ENCODE measurements at places on chromosomes 5 and 9.

DNA sequence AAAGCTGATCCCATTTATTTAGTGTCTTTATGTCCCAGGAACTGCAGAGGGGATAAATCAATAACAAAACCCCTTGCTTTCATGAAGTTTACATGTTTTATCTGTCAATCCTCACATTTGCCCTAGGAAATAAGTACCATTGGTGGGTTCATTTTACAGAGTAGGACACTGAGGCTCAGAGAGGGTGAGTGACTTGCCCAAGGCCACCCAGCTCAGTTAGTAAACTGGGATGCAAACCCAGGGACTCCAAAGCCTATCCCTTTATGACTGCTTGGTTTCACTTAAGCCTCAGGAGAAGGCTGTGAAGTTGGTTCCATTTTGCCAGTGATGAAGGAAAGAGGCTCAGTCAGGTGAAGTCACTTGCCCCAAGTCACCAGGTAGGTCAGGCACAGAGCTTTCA lies 51.9 kb downstream of the SMIM23 start:
- DNase-seq: no peak

DNA sequence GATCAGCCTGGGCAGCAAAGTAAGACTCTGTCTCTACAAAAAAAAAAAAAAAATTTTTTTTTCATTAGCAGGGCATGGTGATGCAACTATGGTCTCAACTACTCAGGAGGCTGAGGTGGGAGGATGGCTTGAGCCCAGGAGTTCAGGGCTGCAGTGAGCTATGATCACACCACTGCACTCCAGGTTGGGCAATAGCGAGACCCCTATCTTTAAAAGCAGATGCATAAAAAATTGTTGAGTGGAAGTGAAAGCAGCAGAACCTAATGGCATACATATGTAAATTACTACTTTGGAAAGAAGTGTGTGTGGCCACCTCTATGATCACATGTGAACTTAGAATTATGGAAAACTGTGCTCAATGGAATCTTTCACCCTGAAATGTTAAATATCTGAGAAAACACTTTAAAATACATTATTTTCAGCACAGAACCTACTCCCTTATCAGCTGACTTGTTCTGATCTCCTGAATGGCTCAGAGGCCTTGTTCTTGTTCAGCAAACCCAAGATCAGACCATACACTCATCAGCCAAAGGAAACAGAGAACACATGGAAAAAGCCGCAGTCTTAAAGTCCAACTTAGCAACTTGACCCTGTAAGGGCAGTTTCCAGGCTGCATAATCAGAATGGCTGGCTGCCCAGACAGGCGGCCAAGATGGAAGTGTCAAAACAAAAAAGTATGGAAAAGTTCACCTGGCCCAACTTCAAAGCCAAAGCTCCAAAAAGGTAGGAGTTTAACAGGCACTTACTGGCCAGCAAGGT lies 56.5 kb downstream of the SIL1 start:
- no peak for DNase-seq

DNA sequence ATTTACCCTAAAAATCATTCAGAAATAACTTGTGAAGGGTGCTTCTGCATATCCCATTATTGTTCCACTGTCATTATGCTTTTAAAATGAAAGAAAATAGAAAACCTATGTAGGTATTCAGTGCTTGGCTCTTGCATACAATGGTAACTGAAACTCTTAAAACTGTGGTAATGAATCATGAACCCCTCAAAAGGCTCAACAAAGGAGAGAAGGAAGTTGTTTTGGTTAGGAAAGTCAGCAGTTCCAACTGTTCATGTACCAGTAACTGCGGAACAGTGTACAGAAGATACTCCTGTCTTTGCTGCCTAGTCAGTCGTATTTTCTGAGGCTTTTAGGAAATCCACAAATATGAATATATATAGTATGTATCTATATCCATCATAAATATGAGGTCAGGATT lies 96.1 kb downstream of the OSMR start:
- DNase-seq: no peak

DNA sequence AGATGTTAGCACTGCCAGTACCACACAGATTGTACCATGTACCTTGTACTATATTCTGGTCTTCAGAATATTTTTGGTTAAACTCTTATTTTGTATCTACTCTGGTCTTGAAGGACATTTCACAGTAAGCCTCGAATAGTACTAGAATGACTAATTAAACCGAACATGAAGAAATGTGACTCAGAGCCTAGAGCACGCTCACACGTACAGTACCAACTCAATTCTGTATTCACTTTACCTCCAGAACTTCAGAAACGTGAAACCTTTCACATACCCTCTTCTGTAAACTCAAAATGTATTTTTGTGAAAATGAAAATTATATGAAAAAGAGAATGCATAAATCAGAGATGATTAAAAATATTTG lies 112.8 kb downstream of the MVB12B start:
- no peak for DNase-seq

DNA sequence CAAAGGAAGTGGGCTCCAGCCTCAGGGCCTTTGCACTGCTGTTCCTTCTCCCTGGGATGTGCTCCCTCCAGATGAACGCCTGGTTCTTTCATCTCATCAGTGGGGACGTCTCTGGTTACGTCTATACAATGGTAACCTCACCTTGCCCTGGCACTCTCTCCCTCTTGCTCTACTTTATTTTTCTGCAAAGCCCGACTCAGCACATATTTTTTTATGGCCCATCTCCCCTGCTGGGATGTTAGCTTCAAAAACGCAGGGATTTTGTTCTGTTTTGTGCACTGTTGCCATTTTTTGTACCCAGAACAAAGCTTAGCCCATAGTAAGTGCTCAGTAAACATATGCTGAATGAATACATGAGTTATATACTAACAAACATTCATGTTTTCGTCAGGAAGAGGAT lies 37.5 kb downstream of the PTPN3 start:
- no peak for DNase-seq

DNA sequence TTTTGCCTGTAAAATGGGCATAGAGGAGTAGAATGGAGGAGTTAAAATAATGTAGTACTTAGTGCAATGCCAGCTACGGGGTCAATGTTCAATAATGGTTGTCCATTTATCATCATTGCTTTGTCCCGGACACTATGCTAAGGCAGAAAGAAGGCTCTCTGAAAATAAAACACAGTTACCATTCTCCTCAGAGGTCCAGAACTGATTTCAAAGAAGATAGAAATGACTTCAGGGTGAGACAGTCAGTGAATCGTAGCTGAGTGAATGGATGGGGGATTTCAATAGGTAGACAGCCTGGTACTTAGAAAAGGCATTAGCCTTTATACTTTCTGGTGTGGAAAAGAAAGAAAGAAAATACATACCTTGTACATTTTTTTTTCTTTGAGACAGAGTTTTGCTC lies 1.2 kb upstream of the AK3 start:
- no peak for DNase-seq

- no peak for DNase-seq
Observed at GRCh38 chr5:15551113-15551504, 51.1 kb downstream of the FBXL7 start.

DNA sequence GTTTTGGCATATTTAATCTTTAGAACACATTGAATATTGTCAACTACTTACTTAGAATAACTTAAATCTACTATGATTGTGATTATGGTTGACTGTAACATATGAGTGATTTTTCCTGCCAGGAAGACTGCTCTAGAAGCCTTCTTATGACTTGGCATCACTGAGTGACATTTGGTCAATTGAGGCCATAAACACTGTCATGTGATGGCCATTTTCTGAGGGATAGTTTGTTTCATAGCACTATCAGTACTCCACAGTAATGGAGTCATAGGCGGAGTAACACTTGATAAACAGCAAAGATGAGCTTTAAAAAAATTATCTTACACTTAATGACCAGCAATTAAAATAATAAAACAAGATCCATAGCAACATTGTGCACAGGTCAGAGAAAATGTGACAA lies 31.0 kb downstream of the C9orf40 start:
- no peak for DNase-seq

DNA sequence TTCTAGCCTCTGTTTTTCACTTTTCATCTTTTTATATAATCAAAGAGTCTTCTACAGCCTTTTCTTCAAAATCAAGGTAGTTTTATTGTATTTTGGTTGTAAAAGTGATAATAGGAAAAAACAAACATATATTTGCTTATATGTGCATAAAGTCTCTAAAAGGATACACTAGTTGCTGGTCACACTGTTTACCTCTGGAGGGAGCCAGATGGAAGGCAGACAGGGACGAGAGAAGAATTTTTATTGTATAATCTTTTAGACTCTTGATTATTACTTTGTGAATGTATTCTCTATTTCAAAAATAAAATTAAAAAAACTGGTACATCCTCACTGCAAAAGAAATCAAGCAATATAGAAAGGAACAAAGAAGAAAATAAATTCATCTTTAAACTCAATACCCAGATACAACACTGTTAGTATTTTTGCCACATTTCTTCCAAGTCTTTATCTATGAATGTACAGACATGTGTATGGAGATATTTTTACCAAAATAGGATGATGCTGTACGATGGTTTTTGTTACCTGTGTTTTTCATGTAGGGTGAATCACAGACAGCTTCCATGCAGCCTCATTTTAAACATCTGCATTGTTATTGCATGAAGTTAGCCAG lies 6.1 kb upstream of the RNF183 start:
- no peak for DNase-seq

- no peak for DNase-seq
Observed at GRCh38 chr9:138043061-138043410, 165.5 kb downstream of the CACNA1B start.

- no peak for DNase-seq
Observed at GRCh38 chr5:138809391-138809790, 56.2 kb downstream of the CTNNA1 start.

- no peak for DNase-seq
Observed at GRCh38 chr9:75844321-75844720, 46.2 kb upstream of the PCSK5 start.

DNA sequence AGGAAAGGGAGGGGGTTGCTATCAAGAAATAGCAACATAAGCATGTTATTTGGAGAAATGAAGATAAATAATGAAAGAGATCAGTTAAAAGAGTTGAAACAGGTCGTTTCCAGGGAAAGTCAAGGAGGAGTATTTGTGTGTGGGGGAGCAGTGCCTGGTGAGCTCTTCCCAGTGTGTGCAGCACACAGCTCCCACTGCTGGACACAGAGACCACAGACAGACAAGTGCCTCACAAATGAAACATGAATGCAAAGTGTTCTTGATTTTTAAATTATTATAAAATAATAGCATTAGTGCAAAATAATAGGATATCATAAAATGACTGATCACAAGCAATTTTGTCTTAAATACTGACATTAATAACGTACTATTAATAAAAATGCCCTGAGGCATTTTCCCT lies 40.8 kb downstream of the LIFR start:
- DNase-seq: no peak

DNA sequence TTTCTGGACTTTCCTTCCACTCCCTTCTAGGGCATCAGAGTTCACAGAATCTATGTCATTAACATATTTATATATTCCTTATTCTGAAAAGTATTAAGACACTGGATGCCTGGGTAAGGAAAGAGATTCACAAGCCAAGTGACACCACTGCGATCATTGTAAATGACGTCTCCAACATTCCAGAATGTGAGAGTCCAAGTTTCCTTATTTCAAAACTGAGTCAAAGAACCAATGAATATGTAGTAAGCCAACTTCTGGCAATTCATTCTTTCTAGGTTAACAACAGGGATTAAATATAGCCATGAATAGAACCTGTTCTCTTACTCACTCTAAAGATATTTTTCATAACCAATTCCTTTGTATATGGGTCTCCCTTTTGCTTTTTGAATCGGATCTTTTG lies 18.1 kb downstream of the RAI14 start:
- no peak for DNase-seq

DNA sequence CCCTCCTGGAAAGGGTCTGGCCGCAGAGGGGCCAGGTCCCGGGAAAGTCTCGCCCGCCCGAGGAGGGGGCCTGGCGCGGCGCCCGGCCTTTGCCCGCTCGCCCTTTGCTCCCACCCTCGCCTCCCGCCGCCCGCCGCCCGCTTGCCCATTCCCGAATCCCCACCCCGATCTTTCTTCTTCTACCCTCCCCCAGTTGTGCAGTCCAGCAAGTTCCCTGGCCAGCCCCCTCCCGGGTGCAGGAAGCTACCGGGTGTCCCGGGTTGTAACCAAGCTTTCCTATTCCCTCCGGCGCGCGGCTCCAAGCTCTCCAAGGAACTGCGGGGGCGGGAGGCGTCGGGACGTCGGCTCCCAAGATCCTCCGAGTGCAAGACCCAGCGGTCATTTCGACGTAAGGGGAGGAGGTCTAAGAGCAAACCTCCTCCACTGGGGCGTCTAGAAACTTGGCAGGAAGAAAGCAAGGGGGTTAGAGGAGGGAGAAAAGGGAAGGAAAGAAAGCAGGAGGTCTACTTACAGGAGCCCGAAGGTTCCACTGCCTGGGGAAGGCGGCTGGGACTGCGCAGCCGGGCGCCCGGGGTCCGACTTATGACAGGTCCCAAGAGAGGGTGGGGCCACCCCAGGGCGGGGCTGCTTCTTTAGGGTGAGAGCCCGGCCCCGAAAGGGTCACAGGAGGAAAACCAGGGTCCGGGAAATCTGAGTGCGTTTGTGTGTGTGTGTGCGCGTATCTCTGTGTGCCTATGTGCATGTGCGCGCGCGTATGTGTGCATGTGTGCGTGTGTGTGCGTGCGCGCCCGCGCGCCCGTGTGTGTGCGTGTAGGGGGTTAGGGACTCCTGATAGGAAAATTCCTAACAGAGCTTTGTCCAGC lies at the start of gene PTGR1:
Gene PTGR1 (minus strand): TSS at position 556 of the 863 bp plus-strand sequence. CDS start 2,225 bp downstream, outside the sequence.
- peak; percentile 79 for DNase-seq
